Spleen (tissue), 13 donors: ENCODE measurements at places on chromosomes 2 and 18. TPM values are rescaled to one million over a fixed set of nuclear protein-coding genes. Genes with fewer than 3 reads are reported as not detected.

- no peak overlapping the region for H3K27ac ChIP-seq
- no peaks in the 10 kb centered on the region for H3K27me3 ChIP-seq
- H3K4me1 ChIP-seq = no peaks in the 10 kb centered on the region
Measured at GRCh38 chr2:27545348-27546141, 37.3 kb upstream of the ZNF512 start.

GRCh38 chr2:105330681-105331375 is 1.3 kb upstream of the TGFBRAP1 start:
- peak overlapping the region; percentile 91 for H3K27ac ChIP-seq
- no peaks in the 10 kb centered on the region for H3K36me3 ChIP-seq
- no peak overlapping the region for H3K4me3 ChIP-seq
- no peaks in the 10 kb centered on the region for H3K27me3 ChIP-seq
- peaks cover 30% of the 10 kb centered on the region for H3K4me1 ChIP-seq

BOK gene
- 19.4 TPM for total RNA-seq

TUBA4B gene
- not detected for total RNA-seq

CYS1 gene
- 1.1 TPM for total RNA-seq
